ENCODE measurements at places on chromosomes 11 and 22. TPM values are rescaled to one million over a fixed set of nuclear protein-coding genes. Genes with fewer than 3 reads are reported as not detected.

Gene NPAS4
- total RNA-seq = 0.50 TPM

- DNase-seq = no peak
Observed at GRCh38 chr11:19912115-19912957, 199.7 kb downstream of the NAV2 start.

Gene KCTD14
- 1.0 TPM for total RNA-seq

Gene TMEM86A
- total RNA-seq = 4.0 TPM

Gene ARRB1
- total RNA-seq = 22.7 TPM

Gene TRIM34
- total RNA-seq = 1.2 TPM

DNA sequence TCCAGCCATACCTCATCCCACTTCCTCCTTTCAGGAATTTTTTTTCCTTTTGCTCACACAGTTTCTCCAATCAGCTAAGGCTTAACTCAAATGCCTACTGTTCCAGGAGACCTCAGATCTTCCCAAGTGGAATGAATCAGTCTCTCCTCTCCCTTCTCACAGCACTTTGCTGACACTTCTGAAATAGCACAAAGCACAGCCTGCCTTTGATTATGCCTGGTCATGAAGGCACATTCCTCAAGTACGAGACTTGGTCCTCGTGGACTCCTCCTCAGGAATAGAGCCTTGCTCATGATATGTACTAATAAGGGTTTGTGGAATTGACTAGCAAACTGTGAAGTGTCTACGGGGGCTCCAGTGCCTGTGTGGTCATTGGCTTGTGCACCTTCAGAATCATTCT lies 176.7 kb upstream of the TENM4 start:
- no peak for DNase-seq

GRCh38 chr22:20991252-20992055 lies 9.4 kb downstream of the LZTR1 start:
- no peak for DNase-seq

Gene LRRC51
- total RNA-seq = 4.2 TPM

DNA sequence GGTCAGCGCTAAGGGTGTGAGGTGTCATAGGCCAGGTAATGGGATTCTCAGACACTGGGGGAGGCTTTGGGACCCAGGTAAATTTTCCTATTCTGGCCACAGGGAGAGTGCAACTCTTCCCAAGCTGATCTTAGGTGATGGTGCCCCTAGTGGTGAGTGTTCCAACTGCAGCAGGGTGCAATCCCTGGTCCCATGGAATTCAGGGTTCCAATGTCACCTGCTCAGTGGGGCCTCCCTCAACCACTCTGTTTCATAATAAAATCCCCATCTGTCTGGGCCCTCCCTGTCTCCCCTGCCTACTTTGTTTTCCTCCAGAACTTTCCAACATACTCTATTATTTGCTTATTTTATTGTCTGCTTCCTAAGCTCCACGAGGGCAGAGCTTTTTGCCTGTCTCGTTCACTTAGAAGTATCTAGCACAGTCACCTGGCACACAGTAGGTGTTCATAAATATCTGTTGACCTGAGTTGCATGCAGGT lies 2.9 kb upstream of the SGSM1 start:
- no peak for DNase-seq

Gene HEPHL1
- total RNA-seq = not detected

Gene OR4D5
- total RNA-seq = not detected

GRCh38 chr11:69974528-69974927 lies 103.6 kb upstream of the ANO1 start:
- no peak for DNase-seq

Gene NAALAD2
- 1.8 TPM for total RNA-seq

Gene SYT13
- 0.50 TPM for total RNA-seq

DNA sequence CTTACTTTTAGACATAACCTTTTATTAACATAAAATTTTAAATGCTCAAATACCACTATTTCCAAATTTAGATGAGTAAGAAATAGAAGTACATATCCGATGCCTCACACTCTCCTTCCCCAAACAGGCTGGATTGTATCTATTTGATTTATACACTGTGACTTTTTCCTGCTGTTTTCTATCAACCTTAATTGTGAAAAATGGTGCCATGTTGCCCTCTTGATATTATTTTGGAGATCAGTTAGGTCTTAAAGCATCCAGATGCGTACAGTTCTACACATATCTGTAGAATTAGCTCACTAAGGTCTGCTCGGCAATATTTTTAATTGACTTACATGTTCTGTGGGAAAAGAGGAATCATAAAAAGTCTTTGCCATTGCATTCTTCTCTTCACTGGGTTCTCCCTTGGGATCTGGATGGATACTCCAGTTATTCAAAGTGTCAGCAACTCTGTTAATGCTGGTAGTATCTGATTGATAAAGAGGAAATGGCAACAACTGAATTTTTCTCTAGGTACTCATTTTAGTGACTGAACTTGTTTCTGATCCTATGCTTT lies 27.2 kb downstream of the EIF3M start:
- DNase-seq = no peak

DNA sequence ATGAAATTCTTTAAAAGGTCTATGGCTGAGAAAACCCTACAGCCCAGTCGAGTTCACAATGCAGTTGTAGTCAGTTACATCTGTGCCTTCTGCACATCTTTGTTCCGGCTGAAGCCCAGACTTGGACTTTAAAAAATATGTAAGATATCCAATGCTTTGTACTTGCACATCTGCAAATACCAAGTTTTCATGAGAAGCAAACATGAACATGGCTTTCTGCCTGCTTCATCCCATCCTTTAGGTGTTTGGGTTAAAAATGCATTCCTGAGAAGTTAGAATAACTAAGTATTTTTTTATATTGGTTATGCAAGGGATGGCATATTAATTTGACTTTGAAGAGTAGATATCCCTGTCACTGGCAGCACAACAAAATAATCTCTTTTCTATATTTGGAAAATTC lies 528.4 kb downstream of the METTL15 start:
- DNase-seq = no peak

Gene CTSD
- total RNA-seq = 290 TPM

- peak; percentile 73 for DNase-seq
Observed at GRCh38 chr22:26985931-26986782, 328.8 kb downstream of the MIAT start.

- no peak for DNase-seq
Observed at GRCh38 chr22:29028468-29028867, 33.2 kb downstream of the C22orf31 start.

- no peak for DNase-seq
Observed at GRCh38 chr11:69078930-69079605, 30.3 kb downstream of the TPCN2 start.

Gene OR4C16
- not detected for total RNA-seq

GRCh38 chr11:99535819-99536218 lies 515.1 kb downstream of the CNTN5 start:
- no peak for DNase-seq

DNA sequence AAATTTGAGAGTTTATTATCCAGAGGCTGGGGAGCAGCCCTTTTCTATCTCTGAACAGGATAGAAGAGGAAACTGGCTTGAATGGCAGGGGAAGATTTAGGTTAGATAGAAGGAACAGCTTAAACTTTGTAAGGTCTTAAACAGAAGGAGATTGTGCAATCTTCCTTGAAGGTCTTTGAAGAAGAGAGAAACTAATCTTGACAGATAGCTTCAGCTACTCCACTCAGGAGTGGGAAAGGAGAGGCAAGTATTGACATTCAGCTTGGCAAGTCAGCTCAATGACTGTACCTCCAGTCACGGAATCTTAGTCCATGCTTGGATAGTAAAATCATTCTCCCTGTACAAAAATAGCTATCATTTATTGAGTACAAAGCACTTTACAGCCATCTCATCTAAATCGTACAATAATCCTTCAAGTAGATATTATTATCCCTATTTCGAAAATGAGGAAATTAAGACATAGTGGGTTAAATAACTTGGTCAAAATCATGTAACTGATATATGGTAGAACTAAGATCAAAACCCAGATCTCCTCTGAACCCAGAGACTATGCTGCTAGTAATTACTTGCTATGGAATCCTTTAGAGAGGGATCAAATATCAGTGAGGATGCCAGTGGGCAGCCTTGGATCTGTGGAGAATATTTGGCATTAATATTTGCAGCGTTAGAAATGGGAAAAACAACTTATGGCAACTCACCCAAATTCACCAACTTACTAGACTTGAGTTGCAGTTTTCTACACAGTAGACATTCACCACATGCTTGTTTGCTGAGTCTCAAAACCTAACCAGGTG lies 14.6 kb downstream of the C11orf97 start:
- peak; percentile 13 for DNase-seq

- no peak for DNase-seq
Observed at GRCh38 chr11:71370895-71371673, 77.1 kb downstream of the DHCR7 start.

- DNase-seq = no peak
Observed at GRCh38 chr22:35315855-35316745, 16.4 kb downstream of the TOM1 start.

- no peak for DNase-seq
Observed at GRCh38 chr11:27945348-27945747, 162.6 kb downstream of the KIF18A start.

DNA sequence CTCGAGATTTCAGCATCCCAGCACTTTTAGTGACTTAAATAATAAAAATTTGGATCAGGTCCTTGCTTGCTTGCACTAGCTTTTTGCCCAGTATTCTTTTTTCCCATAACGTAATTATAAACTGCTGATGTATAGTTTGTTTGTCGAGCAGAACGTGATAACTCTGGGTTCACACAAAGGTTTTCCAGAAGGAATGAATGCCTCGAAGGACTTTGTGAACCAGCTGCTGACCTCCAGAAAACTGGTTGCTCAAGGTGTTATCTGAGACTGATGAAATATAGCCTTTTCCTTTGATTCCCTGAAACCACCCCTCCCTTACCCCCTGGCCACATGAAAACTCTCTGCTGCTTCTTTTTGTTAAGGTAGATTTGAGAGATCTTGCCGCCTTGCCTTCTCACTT lies 229.1 kb upstream of the CARD18 start:
- no peak for DNase-seq

DNA sequence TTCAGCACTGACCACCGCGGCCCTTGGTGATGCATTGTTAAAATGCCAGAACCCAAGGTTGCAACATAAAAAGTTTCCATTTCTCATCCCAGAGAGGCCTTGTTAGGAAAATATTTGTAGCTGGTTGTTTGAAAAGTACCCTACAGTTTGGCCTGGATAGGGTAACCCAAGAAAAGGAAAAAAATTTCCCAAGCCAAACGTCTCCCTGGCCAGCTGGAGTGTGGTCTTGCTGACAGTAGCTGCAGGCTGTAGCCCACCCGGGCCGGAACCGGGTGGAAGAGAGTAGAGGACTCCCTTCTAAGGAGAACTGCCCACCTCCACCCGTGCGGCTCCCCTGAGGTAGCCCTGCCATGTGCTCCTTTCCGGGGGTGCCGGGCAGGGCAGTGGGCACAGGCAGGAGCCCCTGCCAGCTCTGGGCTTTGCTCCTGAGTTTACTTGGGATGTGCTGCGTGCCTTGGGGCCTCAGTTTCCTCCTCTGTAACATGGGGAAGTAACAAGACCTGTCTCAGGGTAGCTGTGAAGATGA lies 38.5 kb downstream of the IGHMBP2 start:
- DNase-seq = no peak

GRCh38 chr11:69337211-69337721 lies 43.3 kb downstream of the MYEOV start:
- peak; percentile 61 for DNase-seq

Gene LRP4
- 19.0 TPM for total RNA-seq

Gene C11orf16
- total RNA-seq = not detected

DNA sequence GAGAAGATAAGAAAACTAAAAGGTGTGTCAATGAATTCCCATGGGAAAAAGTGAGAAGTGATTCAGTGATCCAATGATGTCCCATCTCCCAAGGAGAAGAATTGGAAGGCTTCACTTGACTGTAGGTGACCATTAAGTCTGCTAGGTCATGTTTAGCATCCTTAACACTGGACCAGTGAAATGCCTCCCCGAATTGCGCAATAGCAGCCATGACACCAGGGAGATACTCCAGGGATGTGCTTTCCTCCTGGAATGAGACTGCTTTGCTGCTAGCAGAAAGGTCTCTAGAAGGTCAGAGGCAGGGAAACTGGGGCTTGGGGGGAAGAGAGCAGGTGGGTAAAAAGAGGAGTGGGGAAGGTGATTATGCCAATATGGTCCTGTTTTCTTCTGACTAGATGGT lies 364.3 kb downstream of the OPCML start:
- no peak for DNase-seq

DNA sequence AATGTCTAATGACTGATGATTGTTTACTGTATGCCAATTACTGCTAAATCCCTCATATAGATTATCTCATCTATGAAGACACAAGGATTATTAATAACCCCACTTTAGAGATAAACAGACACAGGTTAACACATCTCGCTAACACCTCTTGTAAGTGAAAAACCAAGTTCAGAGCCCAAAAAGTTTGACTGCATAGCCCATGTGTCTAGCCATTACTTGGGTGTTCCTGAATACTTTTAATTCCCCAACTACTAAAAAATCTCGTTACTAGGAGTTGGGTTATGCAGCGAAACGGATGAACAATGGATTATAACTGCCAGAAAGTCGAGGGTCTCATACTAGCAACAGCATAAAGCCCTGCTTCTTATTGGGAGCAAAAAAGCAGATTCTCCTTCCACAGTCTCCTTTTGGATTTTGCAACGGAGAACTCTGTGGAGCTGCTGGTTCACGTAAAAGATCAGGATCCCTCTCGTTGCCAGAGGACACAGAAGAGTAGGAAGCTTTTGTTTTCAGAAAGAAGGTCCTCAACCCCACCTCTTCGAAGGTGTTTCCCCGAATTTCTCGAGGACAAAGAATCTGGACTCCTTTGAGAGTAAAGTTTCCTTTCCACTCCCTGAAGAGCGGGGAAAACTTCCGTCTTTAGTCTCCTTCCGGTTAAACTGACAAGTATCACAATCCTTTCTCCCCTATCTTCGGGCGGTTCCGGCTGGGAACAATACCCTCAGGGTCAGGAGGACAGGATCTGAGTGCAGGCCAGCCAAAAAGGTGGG lies 979 bp downstream of the ZBED5 start:
- peak; percentile 27 for DNase-seq

Gene RFPL2
- 0.25 TPM for total RNA-seq

Gene BRSK2
- 7.1 TPM for total RNA-seq

DNA sequence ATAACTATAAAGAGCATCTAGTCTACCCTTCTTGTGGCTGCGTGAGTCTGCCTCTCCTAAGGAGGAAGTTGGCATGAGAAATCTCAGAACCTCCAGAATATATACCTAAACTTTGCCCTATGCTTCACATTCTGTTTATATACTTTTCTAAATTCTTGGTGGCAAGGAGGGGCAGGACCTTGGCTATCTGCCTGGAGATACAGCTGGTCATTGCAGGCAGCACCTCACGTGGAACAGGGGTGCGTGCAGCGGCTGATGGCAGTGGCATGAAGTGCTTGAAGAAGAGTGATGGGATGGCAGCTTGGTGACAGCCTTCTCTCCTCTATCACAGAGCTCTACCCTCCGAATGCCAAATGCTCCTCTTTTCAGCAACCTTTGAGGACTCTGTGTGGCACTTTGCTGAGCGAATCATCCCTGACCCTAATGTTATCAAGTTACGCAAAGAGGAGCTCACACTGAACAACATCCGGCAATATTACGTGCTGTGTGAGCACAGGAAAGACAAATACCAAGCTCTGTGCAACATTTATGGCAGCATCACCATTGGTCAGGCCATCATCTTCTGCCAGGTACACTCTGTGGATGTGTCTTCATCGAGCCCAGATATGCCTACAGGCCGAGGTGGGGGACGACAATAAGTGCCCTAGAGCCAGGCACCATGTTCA lies 12.5 kb downstream of the DDX25 start:
- no peak for DNase-seq

- DNase-seq = no peak
Observed at GRCh38 chr22:19304547-19304946, 13.0 kb upstream of the CLTCL1 start.

Gene ACRV1
- not detected for total RNA-seq

- DNase-seq = no peak
Observed at GRCh38 chr22:30979932-30980331, 10.9 kb downstream of the TUG1 start.

- DNase-seq = peak; percentile 59
Observed at GRCh38 chr11:10109806-10110205, 184.2 kb downstream of the SBF2 start.

Measured in astrocyte (in vitro differentiated cells and primary cell).